ENCODE measurements at places on chromosomes 6 and 20. TPM values are rescaled to one million over a fixed set of nuclear protein-coding genes. Genes with fewer than 3 reads are reported as not detected.

Gene PKHD1
- not detected for total RNA-seq

Gene ADTRP
- not detected for total RNA-seq

Gene ADGB
- not detected for total RNA-seq

Gene CBFA2T2
- total RNA-seq: 19.9 TPM

Gene SLC35D3
- not detected for total RNA-seq

DNA sequence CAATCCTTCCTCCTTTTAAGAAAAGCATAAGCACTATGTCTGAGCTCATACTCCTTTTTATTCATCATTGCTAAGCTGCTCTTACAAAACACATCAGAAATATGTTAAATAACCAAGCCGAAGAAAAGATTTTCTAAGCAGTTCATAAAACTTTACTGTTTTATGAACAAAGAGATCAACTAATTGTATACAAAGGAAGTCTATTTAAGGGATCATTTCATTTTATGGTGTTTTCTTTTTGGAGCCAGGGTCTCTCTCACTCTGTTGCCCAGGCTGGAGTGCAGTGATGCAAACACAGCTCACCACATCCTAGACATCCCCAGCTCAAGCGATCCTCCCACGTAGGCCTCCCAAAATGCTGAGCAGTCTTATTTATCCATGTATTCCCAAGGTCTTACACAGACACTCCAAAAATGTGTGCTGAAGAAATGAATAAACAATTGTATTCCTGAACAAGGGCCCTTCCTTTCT lies 9.3 kb downstream of the NUDT3 start:
- no peak overlapping the region for H3K4me3 ChIP-seq
- H3K4me1 ChIP-seq: peaks cover 49% of the 10 kb centered on the region
- peak overlapping the region; percentile 59 for H3K27ac ChIP-seq
- DNase-seq: no peak

Gene PAK5
- total RNA-seq: not detected

- no peak for DNase-seq
- H3K4me1 ChIP-seq: peaks cover 36% of the 10 kb centered on the region
- H3K27me3 ChIP-seq: no peaks in the 10 kb centered on the region
- peak overlapping the region; percentile 96 for H3K27ac ChIP-seq
These were observed 60.9 kb downstream of the PYGB start for GRCh38 chr20:25308671-25309394.

DNA sequence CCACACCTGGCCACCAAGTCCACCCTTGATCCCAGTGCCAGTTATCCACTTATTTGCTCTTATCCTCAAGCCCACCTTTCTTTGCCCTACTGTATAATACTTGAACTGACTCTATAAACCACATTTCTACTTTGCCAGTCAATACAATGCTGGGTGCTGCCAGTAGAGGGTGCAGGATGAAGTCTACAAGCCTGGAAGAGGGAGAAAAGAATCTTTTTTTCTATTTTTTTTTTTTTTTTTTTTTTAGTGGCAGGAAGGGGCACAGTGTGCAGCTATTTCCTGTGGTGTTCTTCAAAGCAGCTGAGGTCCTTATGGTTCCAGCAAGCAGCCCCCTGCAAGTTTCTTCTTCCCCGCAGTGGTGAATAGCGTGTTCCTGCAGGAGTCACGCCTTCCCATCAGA lies 22.2 kb upstream of the GABRR1 start:
- no peak overlapping the region for H3K27ac ChIP-seq
- H3K36me3 ChIP-seq: no peaks in the 10 kb centered on the region
- H3K4me1 ChIP-seq: no peaks in the 10 kb centered on the region
- H3K4me3 ChIP-seq: no peak overlapping the region

Gene AFG1L
- total RNA-seq: 9.5 TPM

DNA sequence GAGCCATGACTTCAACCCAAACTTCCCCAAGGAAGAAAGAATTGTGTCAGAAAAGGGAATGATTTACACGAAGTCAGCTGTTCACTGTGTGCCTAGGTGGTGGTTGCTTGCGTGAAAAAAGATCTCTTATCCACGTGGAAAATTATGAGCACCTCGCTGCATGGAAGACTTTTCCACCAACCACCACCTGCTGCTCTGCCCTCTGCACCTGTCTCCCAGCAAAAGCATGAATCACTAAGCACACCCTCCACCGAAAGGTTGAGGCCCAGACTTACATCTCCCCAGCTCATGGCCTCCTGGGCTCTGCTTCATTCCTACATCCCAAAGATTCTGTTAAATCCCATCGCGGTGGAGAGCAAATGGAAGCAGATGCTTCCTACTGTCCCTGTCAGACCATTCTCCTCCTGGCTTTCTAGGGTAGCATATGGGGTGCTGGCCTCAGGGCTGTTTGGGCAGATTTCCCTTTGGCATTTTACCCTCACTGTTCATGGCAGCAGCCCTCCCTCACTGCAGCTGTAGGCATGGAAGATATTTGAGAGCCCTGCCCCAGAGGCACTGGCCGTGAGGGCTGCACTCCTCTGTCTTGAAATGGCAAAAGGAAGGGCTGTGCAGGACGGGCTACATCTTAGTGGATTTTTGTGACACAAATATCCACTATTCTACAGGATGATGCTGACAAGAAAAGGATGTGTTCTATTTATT lies 37.6 kb upstream of the CST5 start:
- H3K27me3 ChIP-seq: peaks cover 3% of the 10 kb centered on the region
- no peak overlapping the region for H3K27ac ChIP-seq
- DNase-seq: no peak
- H3K4me3 ChIP-seq: no peak overlapping the region
- H3K4me1 ChIP-seq: peaks cover 9% of the 10 kb centered on the region

DNA sequence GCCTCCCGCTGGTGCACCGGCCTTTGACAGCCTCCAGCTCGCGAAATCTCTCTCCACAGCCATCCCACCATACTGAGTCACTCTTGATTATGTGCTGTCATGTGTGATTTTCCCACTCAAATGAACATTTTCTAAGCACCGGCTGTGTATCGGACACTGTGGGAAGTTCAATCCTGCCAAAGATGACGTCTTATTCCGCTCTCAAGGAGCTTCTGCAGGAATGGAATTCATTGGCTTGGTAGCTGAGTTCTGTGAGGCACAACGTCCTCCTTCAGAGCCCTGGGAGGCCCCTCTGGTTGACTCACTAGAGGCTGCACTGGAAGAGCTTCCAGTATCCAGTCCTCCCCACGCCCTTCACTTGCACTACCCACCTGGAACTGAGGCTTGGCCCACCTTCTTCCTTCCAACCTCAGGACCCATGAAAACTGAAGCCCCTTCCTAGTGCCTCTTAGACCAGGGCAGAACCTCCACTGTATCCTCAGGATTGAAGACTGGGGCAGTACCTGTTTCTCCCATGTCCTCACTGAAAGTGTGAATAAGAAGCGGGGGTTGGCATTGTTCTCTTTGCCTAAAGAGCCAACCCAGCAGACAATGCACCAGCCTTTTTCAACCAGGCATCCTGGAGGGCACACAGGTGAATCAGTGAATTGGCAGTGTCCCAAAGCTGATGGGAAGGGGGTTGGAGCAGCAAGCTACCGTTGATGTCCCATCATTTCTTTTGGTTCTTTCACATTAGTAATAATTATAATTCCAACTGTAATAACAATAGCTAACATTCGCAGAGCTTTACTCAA lies 1.7 kb downstream of the UNC5CL start:
- H3K4me1 ChIP-seq: peaks cover 6% of the 10 kb centered on the region
- no peak overlapping the region for H3K4me3 ChIP-seq
- DNase-seq: no peak
- H3K36me3 ChIP-seq: no peaks in the 10 kb centered on the region

Gene RSPO3
- 4.5 TPM for total RNA-seq

- no peak overlapping the region for H3K27ac ChIP-seq
- no peaks in the 10 kb centered on the region for H3K27me3 ChIP-seq
- H3K4me1 ChIP-seq: peaks cover 25% of the 10 kb centered on the region
- DNase-seq: no peak
These were observed 4.0 kb downstream of the MKKS start for GRCh38 chr20:10430000-10430466.

DNA sequence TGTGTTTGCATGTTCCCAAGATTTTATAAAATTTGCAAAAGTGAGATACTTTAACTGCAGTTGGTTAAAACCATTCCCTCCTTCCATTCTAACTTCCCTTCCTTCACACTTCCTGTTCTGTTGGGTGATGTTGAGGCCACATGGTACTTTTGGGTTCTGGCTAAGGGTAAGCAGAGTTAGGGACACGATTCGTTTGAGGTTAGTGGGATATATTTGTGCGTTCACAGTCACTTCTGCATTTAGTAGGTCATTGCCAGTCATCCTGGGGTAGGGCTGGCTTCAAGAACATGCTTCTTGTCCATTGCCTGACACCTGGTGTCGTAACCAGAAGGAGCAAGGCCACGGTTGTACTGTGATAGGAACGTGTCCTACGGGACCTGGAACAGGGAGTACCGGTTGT lies 340.1 kb downstream of the ZFAND3 start:
- H3K4me1 ChIP-seq: peaks cover 15% of the 10 kb centered on the region
- no peak overlapping the region for H3K4me3 ChIP-seq
- peaks cover 26% of the 10 kb centered on the region for H3K36me3 ChIP-seq

Gene SIRPD
- total RNA-seq: not detected
